ENCODE measurements at places on chromosomes 2 and 18.

GRCh38 chr2:72892506-72893173 is 5.4 kb downstream of the SPR start:
- peak; percentile 39 for DNase-seq

- no peak for DNase-seq
Observed at GRCh38 chr2:165634855-165635254, 159.2 kb downstream of the GALNT3 start.

DNA sequence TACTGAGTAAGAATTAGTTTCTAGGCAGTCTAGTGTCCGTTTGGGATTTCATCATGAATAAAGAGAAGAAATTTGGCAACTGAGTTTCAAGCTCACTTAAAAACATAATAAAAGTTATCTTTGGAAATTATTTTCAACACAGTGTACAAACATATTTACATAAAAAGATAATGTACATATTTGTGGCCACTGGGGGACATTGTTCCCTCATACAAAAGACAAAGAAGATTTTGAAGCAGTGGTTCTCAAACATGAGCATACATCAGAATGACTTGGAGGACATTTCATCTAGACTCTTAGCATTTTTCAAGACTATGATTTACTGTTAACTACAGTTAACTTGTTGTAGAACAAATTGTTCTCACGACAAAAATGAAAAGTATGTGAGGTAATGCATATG is 15.7 kb upstream of the TTC21B start:
- DNase-seq, result no peak

DNA sequence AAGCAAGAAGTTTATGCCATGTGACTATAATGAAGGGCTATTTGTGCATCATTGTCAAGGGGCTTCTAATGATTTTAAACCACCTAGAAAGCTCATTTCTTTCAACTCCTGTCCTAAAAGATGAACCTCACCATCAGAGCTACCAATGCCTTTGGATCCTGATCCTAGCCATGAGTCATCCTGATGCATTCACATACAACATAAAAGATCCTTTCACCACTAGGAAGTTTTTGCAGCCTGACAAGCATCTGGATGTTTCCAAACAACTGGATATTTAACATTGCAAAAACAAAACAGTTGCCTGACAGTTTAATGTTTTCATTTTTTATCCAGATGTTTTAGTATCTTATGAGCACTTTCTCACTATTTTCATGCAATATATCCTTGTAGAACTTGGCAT is 425.3 kb downstream of the MBD2 start:
- DNase-seq, result no peak

DNA sequence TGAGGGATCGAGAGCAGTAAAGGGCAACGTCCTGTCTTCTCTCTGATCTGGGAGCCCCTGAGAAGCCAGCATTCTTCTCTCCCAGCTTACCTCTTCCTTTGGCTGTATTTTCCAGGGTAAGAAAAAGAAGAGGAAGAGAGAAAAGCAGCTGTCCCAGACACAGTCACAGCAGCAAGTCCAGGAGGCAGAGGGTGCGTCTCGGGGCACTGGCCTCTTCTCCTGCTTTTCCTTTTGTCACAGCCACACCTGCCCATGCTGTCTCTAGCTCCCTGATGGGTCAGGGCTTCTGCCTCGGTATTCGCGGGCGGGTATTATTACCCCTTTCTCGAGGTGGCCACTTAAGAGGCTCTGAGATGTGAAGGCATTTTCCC is 20.3 kb downstream of the TGOLN2 start:
- no peak for DNase-seq

All from memory B cell (primary cell).